ENCODE measurements at places on chromosomes 11 and 22. TPM values are rescaled to one million over a fixed set of nuclear protein-coding genes. Genes with fewer than 3 reads are reported as not detected.

The BIRC3 gene
- 97.7 TPM for total RNA-seq

The TCN1 gene
- not detected for total RNA-seq

The MUC2 gene
- total RNA-seq: not detected

The KRTAP5-7 gene
- total RNA-seq: not detected

The KCNJ1 gene
- total RNA-seq: not detected

The HTR3A gene
- total RNA-seq: not detected

The VSIG10L2 gene
- not detected for total RNA-seq

The MAP6 gene
- not detected for total RNA-seq

The OR4C45 gene
- not detected for total RNA-seq

The OR6T1 gene
- total RNA-seq: not detected

Measured in naive thymus-derived CD8-positive, alpha-beta T cell (primary cell).